ENCODE measurements at places on chromosomes 5 and 9.

GRCh38 chr9:15724612-15725011 lies 171.8 kb downstream of the CCDC171 start:
- no peak for DNase-seq

DNA sequence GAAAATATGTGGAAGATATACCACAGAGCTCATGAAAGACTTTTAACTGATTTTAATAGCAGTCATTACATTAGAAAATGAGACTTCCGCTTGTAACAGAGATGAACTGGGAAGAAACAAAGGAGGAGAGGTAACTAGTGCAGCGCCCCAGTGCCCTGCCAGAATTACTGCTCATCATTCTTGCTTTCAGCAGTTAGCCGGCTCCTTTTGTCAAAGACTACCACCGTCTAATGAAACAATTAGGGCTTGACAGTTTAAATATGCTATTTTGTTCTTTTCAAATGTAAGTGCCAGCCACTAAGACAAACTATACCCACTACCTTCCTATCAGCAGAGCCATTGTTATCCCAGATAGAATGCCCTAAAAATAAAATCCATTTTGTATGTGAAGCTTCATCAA lies 328.4 kb downstream of the EFNA5 start:
- DNase-seq: no peak

GRCh38 chr9:23044549-23044948 lies 597.9 kb downstream of the DMRTA1 start:
- DNase-seq: no peak

- no peak for DNase-seq
Observed at GRCh38 chr5:137403869-137404268, 95.3 kb downstream of the SPOCK1 start.

DNA sequence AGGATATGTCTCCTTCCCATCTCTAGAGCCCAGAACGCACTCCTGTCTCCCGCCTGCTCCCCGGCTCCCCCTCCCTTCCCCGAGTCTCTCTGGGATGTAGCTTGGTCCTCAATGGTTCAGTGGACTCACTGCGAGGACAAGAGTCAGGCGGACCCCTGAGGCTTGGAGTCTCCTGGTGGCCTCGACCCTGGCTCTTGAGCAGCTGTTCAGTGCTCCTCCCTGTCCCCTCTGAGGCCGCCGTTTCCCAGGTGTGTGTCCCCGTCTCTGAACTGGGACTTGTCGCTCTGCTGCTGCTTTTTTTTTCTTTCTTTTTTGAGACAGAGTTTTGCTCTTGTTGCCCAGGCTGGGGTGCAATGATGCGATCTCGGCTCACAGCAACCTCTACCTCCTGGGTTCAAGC lies 44.8 kb upstream of the IER5L start:
- no peak for DNase-seq

DNA sequence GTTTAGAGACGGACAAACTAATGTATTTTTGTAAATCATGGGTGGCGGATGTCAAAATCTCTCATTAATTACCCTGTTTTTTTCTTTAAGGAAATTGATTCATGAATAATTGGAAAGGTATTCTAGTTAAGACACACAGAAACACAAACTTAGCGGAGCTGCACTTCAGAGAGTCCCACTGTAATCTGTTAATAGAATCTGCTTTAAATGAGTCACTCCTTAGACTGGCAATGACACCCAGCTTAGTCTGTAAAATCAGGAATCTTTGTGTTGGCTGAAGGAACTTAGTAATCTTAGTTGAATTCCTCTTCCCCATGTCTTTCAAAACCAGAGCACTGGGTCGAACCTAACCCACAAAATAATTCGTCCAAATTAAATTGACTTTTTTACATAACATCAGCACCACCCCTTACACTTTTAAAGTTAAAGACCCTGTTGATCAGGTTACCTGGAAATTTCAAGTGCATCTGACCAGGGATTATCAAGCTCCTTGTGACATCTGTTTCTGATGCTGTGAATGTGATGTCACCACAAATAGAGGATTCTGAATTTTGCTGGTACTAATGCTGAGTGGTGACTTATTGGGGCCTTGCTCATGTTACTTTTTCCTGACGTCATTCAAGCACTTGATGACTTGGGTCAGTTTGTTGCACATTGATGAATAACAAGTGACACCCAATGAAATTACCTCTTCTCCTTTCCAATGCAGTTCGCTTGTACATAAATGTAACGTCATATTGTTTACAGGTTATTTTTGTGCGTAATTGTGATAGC lies 313.6 kb downstream of the KCTD16 start:
- peak; percentile 68 for DNase-seq

- peak; percentile 1 for DNase-seq
Observed at GRCh38 chr9:89996773-89997172, 392.0 kb downstream of the GADD45G start.

- DNase-seq: no peak
Observed at GRCh38 chr9:108837530-108837929, 18.3 kb downstream of the ACTL7B start.

- no peak for DNase-seq
Observed at GRCh38 chr5:68033961-68034571, 181.5 kb upstream of the PIK3R1 start.

DNA sequence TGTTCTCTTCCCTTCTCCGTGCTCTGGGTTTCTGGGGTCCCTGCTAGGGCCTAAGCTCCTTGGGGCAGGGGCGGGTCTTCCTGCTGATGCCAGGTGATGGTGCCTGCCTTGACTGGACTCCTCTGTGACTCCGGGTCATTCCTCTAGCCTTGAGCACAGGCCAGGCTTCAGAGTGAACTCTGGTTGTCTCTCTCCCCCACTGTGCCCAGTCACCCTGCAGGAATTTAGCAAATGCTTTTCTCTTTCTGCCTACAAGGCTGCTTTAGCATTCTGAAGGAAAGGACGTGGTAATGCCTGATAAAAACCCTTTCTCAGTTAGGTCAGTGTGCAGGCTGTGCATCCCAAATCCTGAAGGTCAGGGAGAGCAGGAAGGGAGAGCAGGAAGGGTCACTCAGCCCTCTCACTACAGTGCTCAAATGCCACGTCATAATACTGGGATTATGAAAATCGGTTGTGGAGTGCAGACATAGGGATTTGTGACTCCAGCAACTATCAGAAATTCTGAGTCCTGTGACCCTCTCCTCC lies 2.7 kb downstream of the CXCL14 start:
- DNase-seq: no peak

DNA sequence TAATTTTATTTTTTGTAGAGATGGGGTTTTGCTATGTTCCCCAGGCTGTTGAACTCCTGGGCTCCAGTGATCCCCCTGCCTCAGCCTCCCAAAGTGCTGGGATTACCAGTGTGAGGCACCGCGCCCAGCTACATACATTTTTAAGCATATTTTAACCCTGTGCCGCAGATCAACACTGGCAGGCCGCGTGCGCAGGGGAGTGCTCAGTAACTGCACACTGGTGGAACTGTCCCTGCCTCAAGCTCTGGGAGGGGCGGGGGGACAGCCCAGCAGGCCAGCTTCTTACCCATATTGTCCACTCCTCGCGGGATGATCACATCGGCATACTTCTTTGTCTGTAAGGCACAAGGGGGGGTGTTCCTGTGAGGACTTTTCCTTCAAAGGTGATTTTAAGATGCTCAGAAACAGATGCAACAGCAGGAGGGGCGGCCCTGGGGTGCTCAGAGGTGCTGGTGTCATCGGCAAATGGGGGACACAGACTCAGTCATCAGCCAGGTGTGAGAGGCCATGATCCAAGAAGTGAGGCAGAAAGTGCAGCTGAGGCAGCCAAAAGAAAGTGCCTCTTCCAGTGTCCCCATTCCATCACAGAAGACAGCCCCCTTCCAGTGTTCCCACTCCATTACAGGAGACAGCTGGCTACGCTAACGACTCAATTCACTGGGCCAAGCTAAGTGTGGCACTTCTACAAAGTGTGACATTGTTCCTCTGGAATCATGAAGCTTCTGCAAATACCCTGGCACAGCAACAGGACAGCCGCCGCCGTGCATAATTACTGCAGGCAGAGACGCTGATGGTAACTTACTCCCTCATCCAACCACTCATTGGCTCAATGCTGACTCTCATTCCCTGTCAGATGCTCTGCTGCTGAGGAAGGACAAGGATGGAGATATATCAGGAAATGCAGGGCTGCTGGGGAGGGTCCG lies 5.2 kb downstream of the UCK1 start:
- DNase-seq: no peak

- no peak for DNase-seq
Observed at GRCh38 chr9:112446080-112446479, 40.5 kb upstream of the KIAA1958 start.
